ENCODE measurements at places on chromosomes 5 and 9.

DNA sequence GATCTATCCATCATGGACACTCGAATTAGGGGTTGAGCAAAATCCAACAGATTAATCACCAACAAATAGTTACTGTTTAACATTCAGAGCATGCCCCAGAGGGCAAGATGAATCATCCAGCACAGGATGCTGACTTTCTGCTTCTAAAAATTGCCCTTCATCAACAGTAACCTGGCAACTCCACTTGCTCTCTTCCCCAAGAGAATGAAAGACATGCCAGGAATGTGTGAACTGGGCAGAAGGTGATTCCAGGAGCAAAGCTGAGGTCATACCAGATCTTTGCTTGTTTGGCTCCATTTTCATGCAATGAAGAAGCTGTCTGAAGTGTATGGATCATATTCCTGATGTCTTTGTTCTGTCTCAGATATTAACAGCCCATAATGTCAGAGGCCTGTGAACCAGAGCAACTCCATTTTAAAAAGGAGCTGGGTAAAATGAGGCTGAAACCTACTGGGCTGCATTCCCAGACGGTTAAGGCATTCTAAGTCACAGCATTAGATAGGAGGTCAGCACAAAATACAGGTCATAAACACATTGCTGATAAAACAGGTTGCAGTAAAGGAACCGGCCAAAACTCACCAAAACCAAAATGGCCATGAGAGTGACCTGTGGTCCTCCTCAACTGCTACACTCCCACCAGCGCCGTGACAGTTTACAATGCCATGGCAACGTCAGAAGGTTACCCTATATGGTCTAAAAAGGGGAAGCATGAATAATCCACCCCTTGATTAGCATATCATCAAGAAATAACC lies 2.5 kb upstream of the ZNF367 start:
- DNase-seq = peak; percentile 40

- DNase-seq = no peak
Measured at GRCh38 chr9:127035423-127035822, 87.0 kb downstream of the ANGPTL2 start.

DNA sequence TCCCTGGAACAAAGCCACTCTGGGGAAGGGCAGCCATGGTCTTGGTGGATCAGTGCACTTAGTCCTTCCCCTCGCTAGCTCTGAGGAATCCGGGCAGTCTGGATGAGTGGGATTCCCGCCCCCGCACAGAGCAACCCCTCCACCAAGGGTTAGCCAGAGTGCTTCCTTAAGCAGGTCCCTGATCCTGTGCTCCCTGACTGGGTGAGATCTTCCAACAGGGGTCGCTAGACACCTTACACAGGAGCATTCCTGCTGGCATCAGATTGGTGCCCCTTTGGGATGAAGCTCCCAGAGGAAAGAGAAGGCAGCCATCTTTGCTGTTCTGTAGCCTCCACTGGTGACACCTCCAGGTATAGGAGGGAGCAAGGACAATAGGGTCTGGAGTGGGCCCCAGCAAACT lies 228.8 kb downstream of the AP3B1 start:
- DNase-seq = no peak

- DNase-seq = no peak
Measured at GRCh38 chr9:108550106-108550505, 305.7 kb downstream of the ACTL7B start.

DNA sequence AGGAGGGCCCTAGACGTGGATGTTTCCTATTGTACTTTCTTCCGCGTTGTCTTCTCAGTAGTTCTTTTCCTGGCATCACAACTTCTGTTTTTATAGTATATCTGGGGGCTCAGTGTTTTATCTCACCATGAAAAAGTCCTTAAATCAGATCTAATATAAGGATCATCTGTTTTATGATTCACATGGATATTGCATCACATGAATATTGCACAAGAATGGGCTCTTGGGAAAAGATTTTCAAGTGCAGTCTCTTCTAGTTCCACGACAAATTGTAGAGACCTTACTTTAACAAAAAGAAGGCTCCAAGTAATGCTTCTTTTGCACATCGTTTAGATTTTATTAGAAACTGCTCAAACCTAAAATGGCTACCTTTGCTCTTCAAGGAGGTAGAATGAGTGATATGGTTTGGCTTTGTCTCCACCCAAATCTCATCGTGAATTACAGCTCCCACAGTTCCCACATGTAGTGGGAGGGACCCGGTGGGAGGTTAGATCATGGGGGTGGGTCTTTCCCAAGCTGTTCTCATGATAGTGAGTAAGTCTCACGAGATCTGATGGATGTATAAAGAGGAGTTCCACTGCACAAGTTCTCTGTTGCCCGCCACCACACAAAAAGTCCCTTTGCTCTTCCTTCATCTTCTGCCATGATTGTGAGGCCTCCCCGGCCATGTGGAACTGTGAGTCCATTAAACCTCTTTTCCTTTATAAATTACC lies 53.7 kb upstream of the FAM120A start:
- DNase-seq = no peak

DNA sequence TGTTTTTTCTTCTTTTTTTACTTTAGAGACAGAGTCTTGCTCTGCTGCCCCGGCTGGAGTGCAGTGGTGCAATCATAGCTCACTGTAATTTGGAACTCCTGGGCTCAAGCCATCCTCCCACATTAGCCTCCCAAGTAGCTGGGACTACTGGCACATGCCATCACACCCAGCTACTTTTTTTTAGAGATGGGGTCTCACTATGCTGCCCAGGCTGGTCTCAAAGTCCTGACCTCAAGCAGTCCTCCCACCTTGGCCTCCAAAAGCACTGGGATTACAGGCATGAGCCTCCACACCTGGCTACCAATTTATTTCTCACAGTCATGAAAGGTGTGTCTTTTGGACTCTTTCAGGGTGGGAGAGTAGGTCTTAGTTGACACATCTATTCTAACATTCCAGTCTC lies 83.0 kb upstream of the FAM120A start:
- no peak for DNase-seq

- DNase-seq = no peak
Measured at GRCh38 chr9:109483744-109484429, 14.2 kb downstream of the PTPN3 start.

- no peak for DNase-seq
Measured at GRCh38 chr5:82754036-82754746, 323.0 kb downstream of the TMEM167A start.

- no peak for DNase-seq
Measured at GRCh38 chr5:109563739-109564138, 126.0 kb upstream of the MAN2A1 start.

DNA sequence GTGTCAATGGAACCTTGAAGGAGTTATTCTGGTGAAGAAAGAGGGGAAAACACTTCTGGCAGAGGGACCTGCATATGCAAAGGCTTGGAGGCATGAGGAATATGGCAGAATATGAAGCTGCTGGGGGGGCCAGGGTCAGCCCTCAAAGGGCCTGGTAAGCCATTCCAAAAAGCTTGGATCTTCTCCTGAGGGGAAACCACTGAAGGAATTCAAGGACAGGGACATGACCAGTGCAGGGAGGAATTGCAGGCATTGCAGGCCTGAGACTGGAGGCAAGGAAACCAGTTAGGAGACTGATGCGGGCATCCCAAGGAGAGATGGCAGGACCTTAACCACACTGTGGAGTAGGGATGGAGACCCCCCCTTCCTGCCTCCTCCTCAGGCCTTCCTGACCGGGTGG lies 21.4 kb downstream of the ENHO start:
- no peak for DNase-seq

DNA sequence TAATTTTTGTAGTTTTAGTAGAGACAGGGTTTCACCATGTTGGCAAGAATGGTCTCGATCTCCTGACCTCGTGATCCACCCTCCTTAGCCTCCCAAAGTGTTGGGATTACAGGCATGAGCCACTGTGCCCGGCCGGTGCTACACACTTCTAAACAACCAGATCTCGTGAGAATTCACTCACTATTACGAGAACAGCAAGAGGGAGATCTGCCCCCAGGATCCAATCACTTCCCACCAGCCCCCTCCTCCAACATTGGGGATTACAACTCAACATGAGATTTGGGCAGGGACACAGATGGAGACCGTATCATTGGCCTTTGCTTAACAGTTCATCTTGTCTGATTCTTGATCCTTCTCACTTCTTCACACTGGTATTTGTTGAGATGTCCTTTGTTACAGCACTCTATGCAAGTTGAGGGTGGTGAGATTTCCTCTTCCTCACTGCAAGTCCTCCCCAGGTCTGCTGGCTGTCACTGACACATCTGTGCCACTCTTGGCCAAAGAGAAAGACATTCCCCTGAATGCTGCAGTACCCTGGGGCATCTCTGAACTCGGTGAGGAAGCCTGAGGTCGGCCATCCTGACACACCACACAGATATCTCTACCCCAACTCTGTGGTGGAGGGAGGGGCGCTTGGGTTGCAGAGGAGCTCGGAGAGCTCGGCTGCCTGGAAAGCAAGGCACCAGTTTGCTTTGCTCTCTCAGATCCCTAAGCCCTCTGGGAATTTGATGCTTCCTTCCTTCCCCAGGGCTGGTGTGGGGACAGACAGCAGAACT lies 4.2 kb upstream of the SUB1 start:
- DNase-seq = no peak

GRCh38 chr9:18358325-18358724 lies 115.6 kb upstream of the ADAMTSL1 start:
- no peak for DNase-seq

GRCh38 chr9:83304686-83305085 lies 233.5 kb downstream of the FRMD3 start:
- DNase-seq = no peak

DNA sequence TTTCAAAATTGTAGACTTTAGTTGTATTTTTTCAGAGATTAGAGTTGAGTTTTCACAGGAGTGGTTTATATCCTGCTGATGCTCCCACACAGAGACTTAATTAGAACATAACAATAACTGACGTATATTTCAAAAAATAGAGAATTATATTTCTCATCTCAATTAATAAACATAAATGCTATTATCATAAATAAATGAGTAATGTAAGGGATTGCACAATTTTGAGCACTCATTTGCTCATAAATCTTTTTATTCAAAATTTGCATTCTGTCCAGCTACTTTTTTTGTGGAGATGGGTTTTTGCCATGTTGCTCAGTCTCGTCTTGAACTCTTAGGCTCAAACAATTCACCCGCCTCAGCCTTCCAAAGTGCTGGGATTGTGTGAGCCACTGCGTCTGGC lies 515.7 kb upstream of the RORB start:
- no peak for DNase-seq

GRCh38 chr5:6832994-6833393 lies 119.8 kb downstream of the TENT4A start:
- no peak for DNase-seq

GRCh38 chr5:33439905-33440481 lies 772 bp upstream of the TARS1 start:
- DNase-seq = no peak

DNA sequence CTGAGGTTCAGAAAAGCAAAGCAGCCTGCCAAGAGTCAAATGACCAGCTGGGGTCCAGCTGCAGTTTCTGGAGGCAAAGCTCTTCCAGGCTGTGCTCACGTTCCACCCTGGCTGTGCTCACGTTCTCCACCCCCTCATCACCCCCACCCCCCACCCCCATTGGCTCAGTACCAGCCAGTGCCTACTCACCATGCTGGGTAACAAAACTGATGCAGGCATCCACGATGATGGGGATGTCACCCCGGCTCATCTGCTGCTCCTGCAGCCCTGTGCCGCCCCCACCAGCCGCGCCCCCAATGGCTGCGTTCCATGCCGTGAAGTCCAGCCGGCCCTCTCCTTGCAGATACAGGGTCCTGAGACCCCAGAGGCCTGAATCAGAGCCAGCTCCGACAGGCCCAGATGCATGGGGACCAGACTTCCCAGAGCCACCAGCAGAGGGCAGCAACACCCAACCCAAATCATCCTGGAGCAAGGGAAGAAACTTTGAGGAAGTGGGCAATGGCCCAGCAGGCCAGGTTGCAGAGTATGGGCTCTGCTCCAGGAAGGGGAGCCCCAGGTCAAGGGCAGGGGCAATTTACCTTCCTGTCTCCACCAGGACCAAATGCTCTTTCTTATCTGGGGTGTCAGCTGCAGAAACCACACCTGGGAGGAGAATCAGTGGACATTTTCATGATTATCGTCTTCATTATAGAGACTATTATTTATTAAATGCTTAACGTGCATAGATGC lies 13.7 kb upstream of the FCHSD1 start:
- DNase-seq = peak; percentile 74

DNA sequence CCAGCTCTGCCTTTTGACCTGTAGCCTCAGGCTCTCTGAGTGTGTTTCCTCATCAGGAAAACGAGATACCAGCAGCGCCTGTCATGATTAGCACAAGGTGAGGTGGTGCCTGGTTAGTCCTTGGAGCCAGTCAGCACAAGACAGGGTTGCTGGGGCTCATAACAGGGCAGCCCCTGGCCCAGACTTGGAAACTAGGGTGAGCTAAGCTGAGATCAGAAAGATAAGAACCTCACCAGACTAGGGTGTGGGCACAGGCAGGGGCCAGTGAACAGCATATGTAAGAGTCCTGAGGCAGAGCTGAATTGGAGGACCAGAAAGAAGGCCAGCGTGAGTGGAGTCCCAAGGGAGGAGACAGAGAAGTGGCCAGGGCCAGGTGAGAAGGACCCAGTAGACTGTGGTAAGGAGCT lies 42.7 kb upstream of the FUBP3 start:
- DNase-seq = no peak

GRCh38 chr9:108395421-108395820 lies 460.4 kb downstream of the ACTL7B start:
- DNase-seq = no peak

DNA sequence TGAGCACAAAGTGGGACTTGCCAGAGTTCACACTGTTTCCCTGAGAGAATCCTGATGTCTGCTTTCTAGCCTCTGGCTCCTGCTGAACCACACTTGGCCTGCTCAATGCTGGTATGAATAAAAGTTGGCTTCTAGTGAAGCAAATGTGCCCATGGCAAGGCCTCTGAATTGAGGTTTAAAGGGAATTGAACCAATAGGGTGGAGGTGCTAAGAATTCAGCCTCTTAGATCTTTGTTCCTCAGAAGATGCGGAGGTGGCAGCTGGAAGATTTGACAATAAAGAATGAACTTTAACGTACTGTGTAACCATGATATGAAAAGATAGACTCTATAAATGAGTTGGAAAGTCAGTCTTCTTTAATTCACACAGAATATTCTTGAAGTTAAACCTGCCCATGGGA lies 57.2 kb downstream of the RASGRF2 start:
- no peak for DNase-seq

DNA sequence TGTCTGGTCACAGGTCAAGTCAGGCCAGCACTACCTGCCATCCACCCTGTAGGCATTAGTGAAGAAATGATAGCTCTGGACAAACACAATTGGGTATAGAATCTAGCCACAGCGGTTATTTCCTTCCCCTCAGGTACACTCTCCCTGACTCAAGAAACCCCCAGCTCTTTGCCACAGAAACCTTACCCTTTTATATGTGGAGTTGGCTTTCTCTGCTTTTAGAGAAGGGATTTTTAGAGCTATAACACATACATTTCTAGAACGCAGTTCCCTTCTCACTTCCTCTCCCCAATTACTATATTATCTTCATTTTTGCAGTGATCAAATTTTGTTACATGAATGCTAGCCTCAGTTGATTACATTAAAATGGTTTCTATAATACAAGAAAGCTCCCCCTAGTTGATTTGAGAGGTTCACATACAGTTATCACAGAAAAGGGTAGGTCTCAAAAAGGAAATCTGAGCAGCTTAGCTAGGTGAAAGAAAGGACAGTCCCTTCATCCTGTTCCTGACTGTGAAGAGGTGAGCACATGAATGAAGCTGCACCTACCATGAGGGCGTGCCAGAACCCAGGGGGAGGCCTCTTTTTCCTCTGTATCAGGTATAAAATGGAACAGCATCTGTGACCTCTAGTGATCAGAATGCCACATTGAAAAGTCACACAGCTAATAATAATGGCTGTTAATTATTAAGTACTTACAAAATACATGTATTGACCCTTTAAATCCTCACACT lies 425.6 kb downstream of the KIAA0825 start:
- DNase-seq = no peak
